ENCODE measurements at places on chromosomes 7 and 10.

- DNase-seq, result no peak
Observed at GRCh38 chr7:1742555-1743303, 72.7 kb downstream of the ELFN1 start.

- no peak for DNase-seq
Observed at GRCh38 chr10:124711145-124711544, 33.0 kb downstream of the FAM53B start.

DNA sequence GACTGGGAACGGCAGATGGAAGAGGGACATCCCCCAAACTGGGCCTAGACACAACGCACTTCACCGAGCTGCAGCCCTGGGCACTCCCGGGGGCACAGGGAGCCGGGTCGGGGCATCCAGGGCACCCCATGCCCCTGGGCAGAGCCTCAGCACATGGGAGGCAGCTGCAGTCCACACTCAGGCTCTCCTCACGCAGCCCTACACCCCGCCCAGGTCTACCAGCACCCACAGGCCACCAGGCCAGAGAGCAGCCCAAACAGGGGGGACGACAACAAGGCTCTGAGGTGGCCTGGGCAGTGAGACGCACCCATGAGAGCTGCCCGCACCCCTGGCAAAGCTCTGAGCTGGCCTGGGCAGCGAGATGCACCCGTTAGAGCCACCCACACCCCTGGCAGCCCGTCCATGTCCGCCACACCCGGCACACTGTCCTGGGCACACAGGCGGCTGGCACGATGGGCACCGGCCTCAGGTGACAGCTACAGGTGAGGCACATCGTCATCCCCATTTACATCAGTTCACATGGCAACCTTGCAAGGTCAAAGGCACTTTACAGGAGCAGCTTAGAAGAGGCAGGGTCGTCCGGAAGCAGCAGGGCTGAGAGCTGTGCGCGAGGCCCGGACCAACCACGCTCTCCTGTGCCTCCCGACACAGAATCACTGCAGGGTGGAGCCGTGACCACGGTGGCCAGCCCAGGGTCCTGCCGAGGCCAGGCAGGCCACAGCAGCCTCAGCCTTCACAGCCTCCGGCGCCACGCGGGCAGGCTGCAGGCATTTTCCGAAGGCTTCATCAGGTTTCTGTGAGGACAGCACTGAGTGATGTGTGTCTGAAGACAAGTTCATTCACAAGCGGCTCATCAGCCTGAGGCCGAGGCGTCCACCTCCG is 228.6 kb downstream of the MAD1L1 start:
- no peak for DNase-seq

- peak; percentile 79 for DNase-seq
Observed at GRCh38 chr7:101363734-101364374, 1.2 kb downstream of the COL26A1 start.

- no peak for DNase-seq
Observed at GRCh38 chr7:151174246-151175046, 7.0 kb upstream of the GBX1 start.

GRCh38 chr7:40802497-40802896 is 667.7 kb downstream of the SUGCT start:
- DNase-seq, result no peak

- DNase-seq, result no peak
Observed at GRCh38 chr7:108498481-108498880, 27.5 kb downstream of the PNPLA8 start.

- peak; percentile 73 for DNase-seq
Observed at GRCh38 chr10:96306516-96306915, 2.3 kb downstream of the DNTT start.

DNA sequence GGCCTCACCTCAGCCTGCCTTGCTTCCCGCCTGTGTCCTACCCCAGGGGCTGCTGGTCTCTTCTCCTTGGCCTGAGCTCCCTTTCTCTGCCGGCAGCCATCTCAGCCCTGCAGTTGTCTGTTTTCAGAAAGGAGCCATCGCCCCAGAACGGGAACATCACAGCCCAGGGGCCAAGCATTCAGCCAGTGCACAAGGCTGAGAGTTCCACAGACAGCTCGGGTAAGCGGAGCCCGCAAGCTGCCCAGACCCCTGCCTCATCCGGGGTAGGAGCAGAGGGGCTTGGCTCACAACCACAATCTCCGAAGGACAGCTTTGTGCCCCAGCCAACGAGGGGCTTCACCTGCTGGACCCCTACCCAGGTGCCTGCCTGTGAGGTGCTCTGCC is 5.3 kb upstream of the DEPP1 start:
- DNase-seq, result no peak

DNA sequence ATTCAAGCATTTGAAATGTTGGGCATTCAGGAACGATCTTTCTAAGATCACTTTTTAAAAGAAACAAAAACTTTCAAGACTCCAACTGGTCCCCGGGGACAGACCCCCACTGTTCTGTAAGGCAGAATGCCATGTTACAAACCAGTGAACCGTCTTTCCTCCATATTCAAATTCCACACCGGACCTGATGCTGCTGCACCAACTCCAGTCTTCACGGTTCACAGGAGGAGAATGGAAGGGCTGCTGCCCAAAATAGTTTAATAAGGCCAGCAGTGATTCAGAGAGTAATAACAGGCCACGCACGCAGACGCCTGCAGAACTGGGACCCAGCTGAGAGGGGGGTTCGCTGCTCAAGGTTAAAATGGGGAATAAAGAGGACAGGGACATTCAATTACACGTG is 47.2 kb downstream of the OSBPL3 start:
- no peak for DNase-seq

GRCh38 chr7:92723205-92723604 is 113.2 kb downstream of the CDK6 start:
- no peak for DNase-seq

DNA sequence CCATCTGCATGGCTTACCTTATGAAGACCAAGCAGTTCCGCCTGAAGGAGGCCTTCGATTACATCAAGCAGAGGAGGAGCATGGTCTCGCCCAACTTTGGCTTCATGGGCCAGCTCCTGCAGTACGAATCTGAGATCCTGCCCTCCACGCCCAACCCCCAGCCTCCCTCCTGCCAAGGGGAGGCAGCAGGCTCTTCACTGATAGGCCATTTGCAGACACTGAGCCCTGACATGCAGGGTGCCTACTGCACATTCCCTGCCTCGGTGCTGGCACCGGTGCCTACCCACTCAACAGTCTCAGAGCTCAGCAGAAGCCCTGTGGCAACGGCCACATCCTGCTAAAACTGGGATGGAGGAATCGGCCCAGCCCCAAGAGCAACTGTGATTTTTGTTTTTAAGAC is 12.4 kb downstream of the DUSP5 start:
- DNase-seq, result no peak

GRCh38 chr7:151938550-151938949 is 17.7 kb upstream of the GALNTL5 start:
- DNase-seq, result no peak

- no peak for DNase-seq
Observed at GRCh38 chr7:98110249-98111022, 3.8 kb downstream of the LMTK2 start.

DNA sequence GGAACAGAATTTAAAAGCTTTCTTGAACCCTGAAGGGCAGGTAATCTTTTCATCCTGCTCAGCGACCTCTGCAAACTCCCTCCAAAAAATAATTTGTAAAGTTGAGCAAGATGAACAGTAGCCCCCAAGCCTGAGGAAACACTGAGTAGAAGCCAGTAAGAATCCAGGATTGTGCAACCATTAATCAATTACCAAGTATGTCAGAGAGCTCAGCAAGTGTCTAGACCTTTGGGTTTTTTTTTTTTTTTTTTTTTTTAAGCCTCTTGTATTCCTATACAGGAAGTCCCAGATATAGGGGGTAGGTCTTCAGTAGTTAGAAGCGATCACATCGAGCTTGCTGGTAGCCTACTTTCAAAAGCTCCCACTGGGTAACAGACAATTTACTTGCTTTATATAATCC is 155.2 kb downstream of the DGKI start:
- no peak for DNase-seq

DNA sequence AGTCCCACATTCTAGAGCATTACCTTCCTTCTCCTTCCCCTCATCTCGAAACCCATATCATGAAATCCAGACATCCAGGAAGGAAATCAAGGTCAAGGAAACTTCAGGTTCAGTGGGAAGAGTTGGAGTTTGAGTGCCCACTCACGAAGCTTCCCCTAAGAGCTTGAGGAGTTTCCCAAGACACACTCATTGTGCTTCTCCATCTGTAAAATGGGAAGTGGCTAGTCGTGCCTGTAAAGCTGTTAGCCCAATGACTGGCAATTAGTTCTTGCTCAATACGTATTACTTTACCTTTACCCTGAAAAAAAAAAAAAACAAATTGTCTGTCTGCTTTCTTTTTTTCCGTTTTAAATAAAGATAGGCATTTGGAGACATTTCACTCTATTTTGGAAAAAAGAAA is 42.3 kb downstream of the GPAM start:
- DNase-seq, result no peak

DNA sequence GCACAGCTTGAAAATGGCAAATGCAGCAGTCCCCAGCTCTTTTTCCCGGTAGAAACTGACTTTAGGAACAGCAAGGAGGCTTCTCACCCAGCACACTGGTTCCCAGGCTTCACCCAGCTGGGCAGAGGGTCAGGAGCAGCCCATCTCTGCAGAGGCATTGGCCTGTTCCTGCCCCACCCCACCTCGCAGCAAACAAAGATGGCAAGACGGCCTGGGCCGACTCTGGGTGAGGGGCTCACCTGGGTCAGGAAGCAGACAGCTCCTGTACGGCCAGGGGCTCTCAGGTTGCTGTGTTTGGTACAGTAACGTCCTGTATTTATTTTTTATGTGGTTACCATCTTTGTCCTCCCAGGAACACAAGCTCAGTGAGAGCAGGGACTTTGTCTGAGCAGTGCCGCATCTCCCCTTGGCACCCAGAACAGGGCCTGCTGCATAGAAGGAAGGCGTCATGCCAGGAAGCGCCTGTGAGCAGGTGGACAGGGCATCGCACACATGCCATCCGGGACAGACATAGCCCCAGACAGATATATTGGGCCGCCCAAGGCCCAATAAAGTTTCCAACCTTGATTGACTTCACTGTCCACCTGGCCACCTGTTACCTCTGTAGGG is 585.0 kb upstream of the FOXK1 start:
- DNase-seq, result no peak

- no peak for DNase-seq
Observed at GRCh38 chr7:53218730-53219504, 183.5 kb downstream of the POM121L12 start.

GRCh38 chr10:66910671-66911070 is 15.2 kb upstream of the LRRTM3 start:
- DNase-seq, result no peak

GRCh38 chr7:74183653-74184450 is 9.7 kb downstream of the EIF4H start:
- DNase-seq, result no peak

DNA sequence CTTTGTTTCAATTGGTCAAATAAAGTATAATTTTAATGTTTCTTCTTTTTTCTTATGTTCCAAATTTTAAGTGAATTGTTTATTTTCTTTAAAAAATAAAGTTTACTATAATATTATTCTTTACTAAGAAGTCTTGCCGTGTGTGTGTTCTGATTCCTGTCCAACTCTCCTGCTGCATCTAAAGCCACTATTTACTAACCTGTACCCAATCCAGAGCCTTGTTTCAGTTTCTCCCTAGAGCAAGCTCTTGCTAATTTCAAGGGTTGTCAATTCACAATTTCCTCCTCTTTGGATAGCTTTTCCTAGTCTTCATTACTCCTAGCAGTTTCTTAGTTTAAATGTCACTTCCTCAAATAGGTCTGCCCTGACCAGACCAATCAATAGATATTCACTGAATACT is 314.9 kb upstream of the SEMA3A start:
- DNase-seq, result no peak

DNA sequence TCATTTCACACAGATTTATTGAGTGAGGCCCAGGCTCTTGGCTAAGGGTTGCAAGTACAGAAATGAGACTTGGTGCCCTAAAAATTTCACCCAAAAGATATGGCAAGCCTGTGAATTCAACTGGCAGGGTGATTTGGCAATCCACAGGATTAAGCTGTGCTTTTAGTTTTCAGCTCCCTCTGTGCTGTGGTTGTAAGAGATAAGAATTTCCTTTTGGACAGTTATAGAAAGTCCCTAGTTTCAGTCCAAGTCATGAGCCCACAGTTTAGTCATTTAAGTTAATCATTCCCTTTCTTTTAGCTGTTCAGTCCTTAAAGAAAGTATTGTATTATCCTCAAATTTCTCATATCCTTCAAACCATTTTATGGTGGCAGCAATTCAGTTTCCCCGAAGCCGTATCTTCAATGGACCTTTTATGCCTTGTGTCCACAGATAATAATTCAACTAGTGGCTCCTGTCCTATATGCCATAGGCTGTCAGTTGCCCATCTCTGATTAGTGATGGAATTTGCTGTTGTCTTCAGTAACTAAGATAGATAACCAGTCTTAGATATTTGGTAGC is 73.4 kb upstream of the NAMPT start:
- no peak for DNase-seq

GRCh38 chr10:9814285-9814864 is 1203.3 kb upstream of the CELF2 start:
- no peak for DNase-seq

GRCh38 chr10:5893321-5893720 is 3.3 kb downstream of the FBH1 start:
- no peak for DNase-seq

GRCh38 chr10:129398711-129399141 is 68.3 kb upstream of the MGMT start:
- DNase-seq, result no peak

DNA sequence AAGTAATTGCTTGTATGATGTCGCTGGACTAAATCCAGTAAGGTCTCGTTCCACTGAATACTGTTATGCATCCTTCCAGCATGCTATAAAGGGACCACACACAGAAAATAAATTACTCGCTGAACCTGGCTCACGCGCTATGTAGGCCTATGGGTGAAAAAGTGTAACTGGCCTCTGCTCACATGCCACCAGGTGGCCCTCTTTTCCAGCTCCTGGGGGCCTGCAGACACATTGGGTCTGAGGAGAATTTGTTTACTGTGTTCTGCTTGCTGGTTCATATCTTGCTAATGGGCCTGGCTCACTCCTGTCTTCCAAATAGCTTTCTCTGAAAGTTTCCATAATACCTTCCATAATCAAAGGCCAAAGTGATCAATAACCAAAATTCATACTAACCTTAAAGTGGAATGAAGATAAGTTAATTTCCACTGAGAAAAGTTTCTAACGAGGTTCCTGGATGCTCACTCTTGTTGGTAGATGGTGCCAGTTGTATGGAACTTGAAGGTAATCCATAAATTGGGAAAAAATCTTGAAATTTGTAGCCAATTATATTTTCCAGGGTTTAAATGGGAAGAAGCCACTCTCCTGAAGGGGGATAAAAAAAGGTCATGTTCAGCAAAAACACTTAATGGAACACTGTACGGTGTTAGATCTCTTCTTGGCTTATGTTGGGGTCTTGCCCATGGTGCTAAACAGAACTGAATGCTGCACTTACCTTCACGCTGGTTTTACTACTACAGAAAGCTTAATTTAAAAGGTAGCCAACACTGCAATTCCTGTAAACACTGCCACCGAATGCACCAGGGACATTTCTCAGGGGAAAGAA is 27.0 kb upstream of the ZPBP start:
- DNase-seq, result peak; percentile 65

DNA sequence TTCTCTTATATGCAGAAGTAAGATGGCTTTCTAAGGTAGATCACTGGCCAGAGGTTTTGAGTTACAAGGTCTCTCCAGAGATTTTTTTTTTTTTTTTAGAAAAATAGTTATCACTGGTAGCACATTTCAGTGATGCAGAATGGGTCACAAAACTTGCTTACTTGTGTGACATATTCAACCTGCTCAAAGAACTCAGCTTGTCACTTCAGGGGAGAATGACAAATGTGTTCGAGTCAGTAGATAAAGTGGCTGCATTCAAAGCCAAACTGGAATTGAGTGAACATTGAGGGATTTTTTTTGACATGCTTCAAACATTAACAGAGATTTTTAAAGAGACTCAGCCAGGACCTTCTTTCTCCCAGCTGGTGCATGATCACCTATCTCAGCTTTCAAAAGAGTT is 33.4 kb downstream of the PHTF2 start:
- no peak for DNase-seq

Data from thymus (tissue), 14 donors.